ENCODE measurements at places on chromosomes 5 and 9.

DNA sequence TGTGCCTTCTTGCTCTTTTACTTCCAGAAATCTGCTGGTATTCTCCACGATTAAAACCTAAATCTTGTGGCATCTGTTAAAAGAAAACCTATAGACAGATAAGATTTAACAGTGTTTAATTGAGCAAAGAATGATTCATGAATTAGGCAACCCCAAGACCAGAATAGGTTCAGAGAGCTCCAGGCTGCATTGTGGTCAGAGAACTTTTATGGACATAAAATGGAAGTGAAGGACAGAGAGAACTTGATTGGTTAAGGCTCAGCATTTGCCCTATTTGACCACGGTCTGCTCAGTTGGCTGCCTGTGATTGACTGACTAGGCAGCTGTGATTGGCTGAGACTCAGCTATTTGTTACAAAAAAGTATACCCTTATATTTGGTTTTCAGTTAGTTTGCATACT is 10.4 kb upstream of the SLC36A2 start:
- DNase-seq: no peak

GRCh38 chr9:38234479-38235170 is 157.9 kb upstream of the ALDH1B1 start:
- no peak for DNase-seq

DNA sequence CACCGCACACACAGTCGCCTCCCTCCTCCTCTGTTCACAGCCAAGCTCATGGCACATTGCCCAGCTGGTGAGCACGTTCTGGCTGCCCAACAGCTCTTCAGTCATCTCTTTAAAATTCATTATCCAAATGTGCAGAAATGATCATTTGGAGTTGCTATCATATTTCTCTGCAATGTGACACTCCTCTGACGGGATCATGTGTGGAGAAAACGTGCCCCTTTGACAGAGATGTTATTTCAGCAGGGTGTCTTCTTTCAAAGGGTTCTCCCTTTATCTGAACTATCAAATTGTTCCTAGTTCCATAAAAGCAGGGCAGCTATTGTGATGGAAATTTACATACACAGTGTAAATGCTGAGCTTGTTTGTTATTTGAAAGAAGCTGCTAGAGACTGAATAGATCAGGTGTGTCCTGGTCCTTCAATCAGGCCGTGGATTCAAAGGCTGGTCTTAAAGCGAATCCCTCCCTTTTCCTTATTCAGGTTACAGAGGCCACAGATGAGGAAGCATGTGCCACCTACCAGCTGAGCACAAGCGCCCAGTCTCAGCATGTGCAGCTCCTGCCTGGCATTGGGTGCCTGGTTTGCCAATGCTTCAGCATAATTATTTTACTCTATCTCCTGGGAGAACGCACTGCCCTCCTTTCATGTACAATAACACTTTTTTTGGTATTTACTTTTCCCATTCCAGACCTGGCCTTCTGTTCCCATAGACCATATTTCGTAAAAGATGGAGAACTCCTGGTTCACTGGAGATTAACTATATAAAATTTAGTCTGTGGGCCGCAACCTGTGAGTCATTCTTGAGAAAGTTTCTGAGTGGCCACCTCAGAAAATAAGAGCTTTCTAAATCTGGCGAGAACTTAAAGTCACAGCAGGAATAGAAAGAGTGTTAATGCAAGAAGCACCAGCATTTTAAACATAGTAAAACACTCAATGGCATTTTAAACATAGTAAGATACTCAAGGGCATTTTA is 433.7 kb downstream of the ENC1 start:
- DNase-seq: no peak

DNA sequence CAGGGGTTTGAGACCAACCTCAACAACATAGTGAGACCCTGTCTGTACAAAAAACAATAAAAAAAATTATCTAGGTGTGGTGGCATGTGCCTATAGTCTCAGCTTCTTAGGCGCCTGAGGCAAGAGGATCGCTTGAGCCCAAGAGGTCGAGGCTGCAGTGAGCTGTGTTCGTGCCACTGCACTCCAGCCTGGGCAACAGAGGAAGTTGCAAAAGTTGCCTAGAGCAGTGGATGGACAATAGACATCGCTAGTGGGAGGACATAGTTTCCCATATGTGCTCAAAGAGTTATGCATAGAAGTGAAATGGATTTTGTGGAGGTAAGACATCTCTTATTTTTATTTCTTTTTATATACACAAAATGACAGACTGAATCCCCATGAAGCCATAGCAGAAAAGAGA is 19.0 kb downstream of the HNRNPK start:
- DNase-seq: no peak

GRCh38 chr9:129177443-129177790 is 644 bp downstream of the IER5L start:
- no peak for DNase-seq

DNA sequence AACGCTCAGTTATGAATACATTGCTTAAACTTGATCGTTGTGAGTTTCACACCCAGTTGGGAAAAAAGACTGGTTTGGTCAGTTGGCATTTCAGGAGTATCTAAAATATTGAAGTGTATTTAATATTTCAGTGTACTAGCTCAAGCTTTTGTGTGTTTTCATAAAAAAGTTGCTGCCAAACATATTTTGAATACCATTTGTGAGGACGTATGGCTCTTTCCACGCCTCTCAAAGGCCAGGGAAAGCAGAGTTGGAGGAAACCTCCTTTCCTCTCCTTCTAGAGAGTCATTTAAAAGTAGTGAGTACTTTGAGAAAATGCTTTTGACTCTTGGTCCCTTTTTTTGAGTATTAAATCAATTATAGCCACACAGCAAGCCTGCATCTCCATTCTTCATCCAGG is 43.2 kb upstream of the ANKRD33B start:
- no peak for DNase-seq

- no peak for DNase-seq
Measured at GRCh38 chr9:70477146-70477745, 62.8 kb upstream of the KLF9 start.

DNA sequence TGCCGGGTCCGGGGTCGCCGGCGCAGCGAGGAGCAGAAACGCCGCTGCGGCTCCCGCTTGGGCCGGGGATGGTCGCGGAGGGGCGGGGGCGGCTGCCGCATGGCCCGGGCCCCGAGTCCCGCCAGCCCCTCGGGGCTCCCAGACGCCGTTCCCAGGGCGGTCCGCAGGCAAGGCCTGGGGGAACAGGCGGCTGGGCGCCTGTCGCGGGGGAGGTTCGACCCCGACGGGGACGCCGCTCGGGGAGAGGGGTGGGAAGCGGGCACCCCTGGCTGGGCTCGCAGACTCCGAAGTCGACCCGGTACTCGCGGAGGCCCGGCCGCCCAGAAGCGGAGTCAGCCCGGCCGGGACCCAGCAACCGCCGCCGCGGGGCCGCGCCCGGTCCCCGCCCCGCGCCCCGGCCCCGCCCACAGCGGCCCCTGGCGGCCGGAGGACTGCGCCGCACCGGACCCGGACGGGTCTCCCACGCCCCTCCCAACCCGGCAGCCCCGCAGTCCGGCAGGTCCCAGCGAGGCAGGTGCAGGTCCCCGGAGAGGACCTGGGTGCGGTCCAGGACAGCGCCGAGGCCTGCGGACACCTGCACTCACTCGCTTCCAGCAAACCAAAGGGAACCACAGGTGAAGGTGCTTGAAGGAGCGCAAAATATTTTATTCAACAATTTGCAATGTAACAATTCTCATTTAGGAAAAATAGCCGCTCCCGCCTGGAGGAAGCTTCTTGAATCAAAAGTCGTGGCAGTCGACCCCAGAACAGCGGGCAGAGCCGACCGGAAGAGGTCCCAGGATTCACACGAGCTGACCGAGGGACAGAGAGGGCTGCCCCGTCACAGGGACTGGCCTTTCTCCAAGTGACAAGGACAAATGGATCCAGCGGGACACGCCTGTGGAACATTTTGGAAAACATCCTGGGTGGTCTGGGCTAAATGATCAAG is at the start of gene INPP5E:
TSS of gene INPP5E (minus strand) at position 365 of the 928 bp plus-strand sequence. CDS start 426 bp downstream, outside the sequence.
- DNase-seq: peak; percentile 80

DNA sequence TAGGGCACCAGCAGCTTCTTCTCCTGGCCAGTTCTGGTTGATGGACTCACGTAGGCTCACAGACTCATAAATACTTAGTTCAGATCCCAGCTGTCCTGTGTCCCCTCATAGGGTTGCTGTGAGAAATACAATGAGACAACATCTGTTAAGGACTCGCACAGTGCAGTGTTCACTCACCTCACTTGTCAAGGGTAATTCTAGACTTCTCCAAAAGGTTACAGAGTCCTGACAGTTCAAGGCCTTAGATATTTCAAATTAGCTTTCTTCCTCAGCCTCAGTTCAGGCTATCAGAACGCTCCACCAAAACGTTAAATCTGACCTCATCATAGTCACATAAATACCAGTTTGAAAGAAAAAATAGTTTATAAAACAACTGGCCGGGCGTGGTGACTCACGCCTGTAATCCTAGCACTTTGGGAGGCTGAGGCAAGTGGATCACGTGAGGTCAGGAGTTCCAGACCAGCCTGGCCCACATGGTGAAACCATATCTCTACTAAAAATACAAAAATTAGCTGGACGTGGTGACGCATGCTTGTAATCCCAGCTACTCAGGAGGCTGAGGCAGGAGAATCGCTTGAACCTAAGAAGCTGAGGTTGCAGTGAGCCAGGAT is 106.3 kb downstream of the UGCG start:
- no peak for DNase-seq

- DNase-seq: no peak
Measured at GRCh38 chr9:131841765-131842318, 102.0 kb upstream of the RAPGEF1 start.

DNA sequence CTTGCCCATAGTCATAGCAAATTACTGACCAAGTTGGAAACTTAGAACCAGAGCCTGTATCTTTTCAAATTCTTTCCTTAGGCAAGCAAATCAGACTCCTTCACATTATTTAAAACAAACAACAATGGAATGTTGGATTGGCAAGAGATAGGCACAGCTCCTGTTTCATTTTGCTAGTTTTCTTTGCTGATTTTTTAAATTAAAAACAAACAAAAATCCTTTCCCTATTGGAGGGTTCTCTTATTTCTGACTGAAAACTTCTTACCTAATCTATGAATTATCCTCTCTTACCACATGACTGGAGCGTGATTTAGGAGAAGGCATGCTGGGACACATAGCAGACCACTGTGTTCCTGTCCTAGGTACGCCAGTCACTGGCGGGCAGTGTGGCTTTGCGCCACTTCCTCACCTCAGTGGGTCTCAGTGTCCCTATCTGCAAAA is 63.0 kb downstream of the TTC39B start:
- no peak for DNase-seq

- no peak for DNase-seq
Measured at GRCh38 chr9:15469406-15469805, 41.4 kb downstream of the PSIP1 start.

DNA sequence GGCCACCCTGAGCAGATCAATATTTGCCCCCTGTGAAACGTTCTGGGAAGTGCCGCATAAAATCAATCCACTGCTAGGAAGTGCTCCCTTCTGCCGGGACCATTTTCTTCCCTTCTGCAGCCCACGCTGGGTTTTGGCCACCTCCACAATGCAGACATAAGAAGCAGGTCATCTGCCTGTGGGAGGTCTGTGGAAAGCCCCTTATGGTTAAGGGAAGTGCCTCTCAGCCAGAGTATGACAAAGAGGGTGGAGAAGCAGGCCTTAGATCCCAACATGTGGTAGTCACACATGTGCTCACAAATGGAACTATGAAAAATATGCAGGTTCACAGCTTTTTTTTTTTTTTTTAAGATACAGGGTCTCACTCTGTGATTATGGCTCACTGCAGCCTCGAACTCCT is 82.8 kb downstream of the SLC1A3 start:
- DNase-seq: no peak

DNA sequence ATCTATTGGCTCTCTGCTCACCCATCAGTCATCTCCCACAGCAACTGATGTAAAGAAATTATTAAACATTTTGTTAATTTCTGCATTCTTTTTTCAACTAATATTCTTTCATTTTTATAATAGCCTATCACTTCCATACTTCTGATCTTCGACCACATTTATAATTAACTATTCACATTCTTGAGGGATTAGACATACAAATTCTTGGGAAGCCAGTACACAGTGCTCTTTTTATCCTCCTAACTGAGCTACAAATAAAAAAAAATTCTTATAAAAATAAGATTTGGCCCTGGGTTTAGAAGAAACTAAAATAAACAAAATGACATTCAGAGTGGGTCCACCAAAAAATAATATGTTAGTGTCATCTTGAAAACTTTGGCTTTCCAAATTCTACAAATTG is 103.7 kb upstream of the ITGA1 start:
- DNase-seq: no peak

DNA sequence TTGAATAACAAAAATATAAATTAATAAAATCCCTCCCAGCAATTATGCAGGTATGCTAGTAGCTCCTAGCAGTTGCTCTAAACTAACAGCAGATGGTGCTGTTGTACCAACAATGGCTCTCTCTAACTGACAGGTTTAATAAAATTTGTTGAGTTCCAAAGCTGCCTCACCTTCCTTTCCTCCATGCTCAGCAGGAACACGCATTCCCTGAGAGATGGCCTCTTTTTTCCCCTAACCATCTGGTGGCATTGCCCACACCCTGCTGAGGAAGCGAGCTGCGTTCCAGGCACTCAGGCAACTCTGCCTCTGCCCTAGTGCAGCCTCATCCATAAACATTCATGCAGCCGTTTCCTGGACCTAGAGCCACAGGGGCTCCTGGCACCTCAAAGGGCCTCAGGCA is 106.2 kb downstream of the KLHL3 start:
- peak; percentile 72 for DNase-seq

- DNase-seq: no peak
Measured at GRCh38 chr9:68883224-68883623, 130.7 kb downstream of the PRKACG start.

DNA sequence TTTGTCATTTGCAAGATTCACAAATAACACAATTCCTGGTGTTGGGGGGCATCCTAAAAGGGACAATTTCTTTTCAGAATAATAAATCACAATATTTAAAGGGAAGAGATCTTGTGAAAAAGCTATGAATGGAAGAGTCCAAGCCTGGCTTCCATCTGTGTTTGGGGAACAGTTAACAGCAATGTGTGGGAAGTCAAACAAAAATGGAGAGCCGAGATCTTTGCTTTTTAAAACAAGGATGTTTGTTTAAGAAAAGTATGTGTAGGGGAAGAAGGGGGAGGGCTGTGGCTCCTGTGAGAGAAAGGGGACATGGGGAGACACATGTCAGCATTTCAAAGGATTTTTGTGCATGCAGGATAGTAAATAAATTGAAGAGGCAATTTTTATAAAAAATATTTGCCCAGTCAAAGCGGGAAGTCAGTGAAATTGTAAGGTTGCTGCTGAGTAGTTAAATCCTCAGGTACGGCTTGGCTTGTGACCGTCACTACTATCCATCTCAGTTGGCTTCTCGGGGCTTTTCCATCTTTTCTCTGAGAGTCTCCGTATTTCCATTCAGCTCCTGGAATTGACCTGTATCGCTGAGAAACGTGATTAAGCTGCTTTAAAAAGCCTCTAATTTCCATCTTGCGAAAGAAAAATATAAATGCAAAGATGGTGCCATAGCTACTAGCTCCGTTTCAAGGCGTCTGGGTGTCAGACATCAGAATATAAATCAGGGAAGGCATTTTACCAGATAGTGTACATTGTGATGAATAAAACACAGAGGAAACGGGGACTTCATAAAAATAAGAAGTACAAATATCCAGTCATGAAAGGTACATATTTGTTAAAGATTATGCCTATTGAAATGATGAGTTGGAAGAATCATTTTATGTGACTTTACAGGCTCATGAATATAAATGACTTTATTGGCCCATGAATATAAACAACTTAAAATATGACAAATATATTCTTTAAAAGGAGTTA is 52.9 kb upstream of the VCAN start:
- no peak for DNase-seq

GRCh38 chr5:77864997-77865396 is 88.9 kb upstream of the TBCA start:
- DNase-seq: no peak

- DNase-seq: no peak
Measured at GRCh38 chr5:110056580-110057114, 366.9 kb downstream of the MAN2A1 start.

GRCh38 chr9:5292141-5292540 is 12.4 kb downstream of the RLN2 start:
- no peak for DNase-seq
